ENCODE measurements at places on chromosomes 7 and 10. TPM values are rescaled to one million over a fixed set of nuclear protein-coding genes. Genes with fewer than 3 reads are reported as not detected.

The FAM237B gene
- not detected for total RNA-seq

The GPR158 gene
- total RNA-seq, result 7.3 TPM

The GRID1 gene
- 0.22 TPM for total RNA-seq

The JCAD gene
- 20.4 TPM for total RNA-seq

The PTN gene
- total RNA-seq, result 179 TPM

The NFKB2 gene
- total RNA-seq, result 55.8 TPM

The SKIDA1 gene
- total RNA-seq, result 9.7 TPM

The NCF1 gene
- total RNA-seq, result 0.27 TPM

The WEE2 gene
- not detected for total RNA-seq

DNA sequence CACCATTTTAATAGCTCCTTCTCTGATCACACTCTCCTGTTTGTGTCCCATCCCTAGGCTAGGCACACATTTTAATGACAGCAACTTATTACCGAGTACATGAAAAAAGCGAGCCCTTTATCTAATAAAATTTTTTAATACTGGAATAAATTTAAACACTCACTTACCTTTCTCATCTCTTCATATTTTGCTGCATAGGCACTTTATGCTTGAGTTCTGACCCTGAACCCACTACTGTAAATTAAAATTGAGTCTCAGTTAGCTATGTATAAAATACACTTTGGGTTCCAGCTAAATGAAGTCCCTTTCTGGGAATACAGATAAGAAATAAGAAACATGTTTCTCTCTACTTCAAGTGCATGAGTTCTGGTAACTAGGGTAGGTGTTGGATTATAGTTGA, 104.6 kb downstream of the HECW1 start:
- no peak for DNase-seq

GRCh38 chr10:76085817-76086167, 654.4 kb downstream of the LRMDA start:
- DNase-seq, result no peak

- DNase-seq, result no peak
Observed at GRCh38 chr10:117004227-117005025, 561 bp downstream of the SHTN1 start.

DNA sequence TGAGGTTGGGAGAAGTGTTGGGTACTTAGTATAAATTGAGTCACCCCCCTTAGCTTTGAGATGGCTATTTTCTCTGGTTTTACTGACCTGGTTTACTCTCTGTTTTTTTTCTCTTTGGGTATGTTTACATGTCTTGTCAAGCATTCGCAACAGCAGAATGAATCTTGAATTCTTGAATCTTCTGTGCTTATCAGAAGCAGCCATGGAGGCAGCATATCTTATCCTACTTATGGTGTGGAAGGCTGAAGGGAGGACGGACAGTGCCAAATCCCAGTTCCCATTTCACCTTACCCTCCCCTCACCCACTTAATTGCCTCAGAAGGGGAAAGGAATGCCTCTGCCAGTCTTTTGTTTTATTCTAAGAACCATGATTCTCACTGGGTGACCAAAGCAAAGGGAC, 3.7 kb downstream of the SND1 start:
- no peak for DNase-seq

GRCh38 chr10:15897287-15897686, 37.0 kb upstream of the MINDY3 start:
- DNase-seq, result no peak

GRCh38 chr10:91907914-91908336, 1.4 kb downstream of the FGFBP3 start:
- DNase-seq, result peak; percentile 48

DNA sequence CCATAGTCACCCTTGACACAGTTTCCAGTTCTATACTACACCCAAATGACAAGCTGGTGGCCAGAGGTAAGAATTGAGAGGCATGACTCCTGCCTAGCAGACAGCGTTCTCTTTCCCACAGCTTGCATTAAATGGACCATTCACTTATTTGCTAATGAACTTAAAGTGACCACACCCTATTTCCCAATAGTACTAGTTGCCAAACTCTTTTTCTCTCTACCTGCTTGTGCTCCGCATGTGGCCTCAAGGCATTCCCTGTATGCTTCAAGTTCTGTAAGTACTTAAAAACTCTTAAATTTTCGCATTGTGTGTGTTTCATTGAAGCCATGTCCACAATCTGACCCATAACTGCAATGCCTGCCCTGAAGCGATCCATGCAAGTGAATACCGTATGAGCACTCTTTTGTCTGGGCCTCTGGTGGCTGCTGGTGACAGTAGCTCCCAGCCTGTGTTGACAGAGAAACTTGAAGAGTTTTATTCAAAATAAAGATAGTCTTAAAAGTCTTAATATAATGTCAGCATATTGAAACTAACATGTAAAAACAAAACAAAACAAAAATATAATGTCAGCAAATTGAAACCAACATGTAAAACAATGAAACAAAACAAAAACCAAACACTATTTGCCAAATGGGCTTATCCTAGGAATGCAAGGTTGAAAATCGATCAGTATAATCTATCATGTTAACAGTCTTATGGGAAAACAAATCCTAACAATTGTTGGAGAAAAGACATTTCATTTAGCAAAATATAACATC, 73.6 kb downstream of the CCSER2 start:
- no peak for DNase-seq

DNA sequence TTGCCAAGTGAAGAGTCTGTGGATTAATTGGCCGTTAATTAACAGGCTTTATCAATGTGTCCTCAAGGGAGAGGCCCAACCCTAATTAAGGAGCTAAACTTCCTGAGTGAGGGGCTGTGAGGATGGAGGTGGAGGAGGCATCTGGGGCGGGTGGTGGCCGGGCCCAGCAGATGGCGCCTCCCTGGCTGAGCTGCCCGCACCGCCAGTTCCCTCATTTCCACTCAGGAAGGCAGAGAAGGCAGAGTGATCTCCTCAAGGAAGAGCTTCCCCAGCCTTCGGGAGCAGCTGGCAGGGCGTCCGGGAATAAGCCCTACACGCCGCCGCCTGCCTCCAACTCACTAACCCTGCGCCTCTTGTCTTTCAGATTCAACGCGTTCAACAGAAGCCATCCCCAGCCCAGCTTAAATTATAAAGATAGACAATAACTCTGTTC, 112.2 kb downstream of the CYTH3 start:
- DNase-seq, result no peak

DNA sequence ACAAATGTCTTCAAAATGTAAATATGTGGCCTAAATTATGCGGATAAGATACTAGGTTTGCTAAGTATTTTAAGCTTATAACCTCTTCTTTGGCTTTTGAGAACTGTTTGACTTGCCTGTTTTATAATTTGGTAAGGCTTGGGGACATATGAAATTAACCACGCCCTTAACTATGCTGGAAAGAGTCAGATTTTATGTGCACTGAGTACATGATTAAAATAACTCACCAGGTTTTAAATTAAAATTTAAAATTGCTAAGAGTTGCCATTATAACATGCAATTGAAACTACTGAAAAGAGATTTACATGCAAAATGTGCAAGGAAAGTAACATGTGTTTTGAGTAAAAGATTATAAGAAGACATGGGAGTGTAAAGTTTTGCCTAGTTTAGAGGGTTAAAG, 141.9 kb downstream of the WDR11 start:
- no peak for DNase-seq

DNA sequence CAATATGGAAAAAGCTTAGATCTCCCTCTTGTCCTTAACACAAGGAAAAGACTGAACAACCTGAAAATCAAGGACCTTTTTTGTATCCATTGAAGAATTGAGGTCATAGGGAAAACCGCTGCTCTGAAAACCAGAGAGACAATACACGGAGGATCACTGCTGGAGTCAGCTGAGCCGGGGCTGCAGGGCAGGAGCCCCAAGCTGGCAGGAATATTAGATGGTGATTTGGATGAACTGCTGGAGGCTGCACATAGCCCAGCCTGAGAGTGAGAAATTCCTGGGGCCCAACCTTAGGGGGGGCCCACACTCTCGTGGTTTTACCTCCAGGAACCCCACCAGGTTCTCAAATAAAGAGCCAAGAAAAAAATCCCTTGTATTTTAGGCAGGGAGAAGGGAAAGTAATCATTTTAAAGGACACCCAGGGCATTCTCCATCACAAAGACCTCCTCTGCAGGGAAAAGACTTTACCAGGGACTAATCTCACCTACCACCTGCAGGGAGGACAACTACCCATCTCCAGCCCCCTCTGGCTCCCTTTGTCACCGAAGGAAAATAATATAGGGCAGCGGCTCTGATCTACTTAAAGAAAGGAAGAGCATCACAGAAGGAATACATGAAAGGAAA, 55.4 kb upstream of the RNF32 start:
- no peak for DNase-seq

DNA sequence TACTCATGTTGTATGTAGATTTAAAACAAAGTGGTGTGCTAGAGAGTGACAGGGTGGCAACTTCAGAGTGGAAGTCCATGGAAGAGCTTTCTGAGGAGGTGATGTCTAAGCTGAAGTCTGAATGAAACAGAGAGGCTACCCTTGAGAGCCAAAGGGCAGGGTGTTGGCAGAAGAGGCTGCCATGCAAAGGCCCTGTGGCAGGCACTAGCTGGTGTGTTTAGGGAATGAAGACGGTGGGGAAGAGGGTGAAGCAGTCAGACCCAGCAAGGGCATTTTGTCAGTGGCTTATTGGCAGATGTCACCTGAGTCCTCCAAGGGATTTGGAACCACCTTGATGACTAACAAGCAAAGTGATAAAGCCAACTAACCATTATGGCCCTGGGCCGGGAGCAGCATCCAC, 3.7 kb upstream of the CAMK2B start:
- DNase-seq, result no peak

DNA sequence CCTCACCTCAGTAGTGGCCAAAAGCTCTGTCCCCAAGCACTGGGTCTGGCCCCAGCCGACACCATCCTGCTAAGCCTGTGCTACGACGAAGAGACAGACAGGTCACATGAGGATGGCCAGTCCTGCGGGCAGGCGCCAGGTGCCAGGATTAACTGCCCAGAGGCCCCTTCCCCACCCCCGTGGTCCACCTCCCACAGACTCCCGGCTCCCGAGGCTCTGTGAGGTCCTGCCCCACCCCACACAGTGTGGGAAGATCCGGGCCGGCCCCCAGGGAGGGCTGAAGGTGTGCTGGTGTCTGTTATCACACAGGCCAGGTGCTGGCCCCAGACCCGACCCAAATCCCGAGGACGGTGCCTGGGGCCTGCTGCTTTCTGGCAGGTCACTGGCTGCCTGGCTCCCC, 27.2 kb downstream of the CYP2W1 start:
- no peak for DNase-seq

GRCh38 chr10:14926722-14927416, 27.0 kb downstream of the DCLRE1C start:
- no peak for DNase-seq

DNA sequence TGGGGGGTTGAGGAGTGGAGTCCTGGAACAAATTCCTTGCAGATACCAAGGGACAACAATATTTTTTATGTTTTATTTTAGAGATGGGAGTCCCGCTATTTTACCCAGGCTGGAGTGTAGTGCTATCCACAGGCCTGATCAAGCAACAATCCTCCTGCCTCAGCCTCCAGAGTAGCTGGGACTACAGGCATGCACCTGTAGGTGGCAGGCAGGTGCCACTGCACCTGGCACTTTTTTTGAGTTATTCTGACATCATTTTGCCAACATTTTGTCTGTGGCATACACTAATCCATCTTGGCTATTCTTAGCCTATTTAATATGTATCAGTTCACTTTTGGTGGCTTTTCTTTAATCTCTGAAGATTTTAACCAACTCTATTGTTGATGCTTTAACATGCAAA, 317.8 kb upstream of the MTPN start:
- no peak for DNase-seq

GRCh38 chr7:7112868-7113267, 69.5 kb upstream of the C1GALT1 start:
- DNase-seq, result no peak

GRCh38 chr10:127426746-127427145, 122.4 kb upstream of the NPS start:
- DNase-seq, result no peak

- DNase-seq, result no peak
Observed at GRCh38 chr10:125011171-125011925, 69.4 kb downstream of the ZRANB1 start.

Data from mesothelial cell of epicardium (in vitro differentiated cells).